ENCODE measurements at places on chromosomes 11 and 22.

DNA sequence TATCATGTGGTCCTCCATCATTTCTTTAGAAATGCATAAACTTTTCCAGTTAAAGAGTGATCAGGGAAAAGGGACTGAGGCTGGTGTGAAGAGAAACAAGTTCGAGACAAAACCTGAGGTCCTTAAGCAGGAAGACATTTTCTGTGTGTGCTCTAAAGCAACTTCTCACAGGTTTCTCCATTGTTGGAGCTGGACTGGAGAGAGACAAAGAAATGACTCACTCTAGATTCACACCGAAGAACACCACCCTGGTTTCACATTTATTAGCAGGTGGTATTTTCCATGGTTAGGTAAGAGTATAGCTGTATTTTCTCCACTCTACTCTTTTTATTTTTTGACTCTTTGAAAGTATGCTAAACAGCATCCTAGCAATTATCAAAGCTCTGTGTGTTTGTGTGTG lies 736.4 kb downstream of the KCNA4 start:
- no peak for DNase-seq

- DNase-seq: no peak
Observed at GRCh38 chr22:30209642-30210041, 36.9 kb downstream of the LIF start.

DNA sequence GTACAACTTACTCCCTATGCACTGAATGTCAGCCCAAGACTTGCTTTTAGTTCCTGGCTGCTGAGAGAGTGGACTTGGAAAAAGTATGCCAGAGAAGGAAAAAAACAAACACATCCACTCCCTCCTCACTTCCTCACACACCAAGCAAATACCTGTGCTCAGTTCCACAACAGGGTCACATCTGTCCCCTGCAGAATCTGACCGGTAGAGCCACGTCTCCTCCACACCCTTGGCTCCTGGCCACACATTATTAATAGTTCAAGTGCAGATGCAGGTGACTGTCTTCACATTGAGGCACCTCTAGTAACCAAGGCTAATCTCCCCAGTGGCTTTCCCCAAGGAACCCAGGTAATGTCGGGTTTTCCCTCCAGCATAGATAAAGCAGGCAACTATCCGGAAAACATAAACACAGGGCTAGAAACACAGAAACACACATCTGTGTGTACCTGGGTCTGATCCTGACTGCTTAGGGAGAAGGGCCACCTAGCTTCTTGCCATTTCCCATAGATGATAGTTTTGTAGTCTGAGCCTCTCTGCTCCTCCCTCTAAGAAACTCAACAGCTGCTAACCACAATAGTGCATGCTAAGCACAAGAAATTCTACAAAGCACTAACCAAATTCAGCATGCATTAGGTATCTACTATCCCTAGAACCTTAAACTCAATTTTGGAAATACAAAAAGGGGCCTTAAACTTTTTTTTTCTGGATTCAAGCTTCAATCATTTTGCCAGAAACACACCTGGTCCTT lies 10.2 kb downstream of the SYTL2 start:
- no peak for DNase-seq

- DNase-seq: no peak
Observed at GRCh38 chr22:47299211-47299862, 536.9 kb downstream of the TBC1D22A start.

DNA sequence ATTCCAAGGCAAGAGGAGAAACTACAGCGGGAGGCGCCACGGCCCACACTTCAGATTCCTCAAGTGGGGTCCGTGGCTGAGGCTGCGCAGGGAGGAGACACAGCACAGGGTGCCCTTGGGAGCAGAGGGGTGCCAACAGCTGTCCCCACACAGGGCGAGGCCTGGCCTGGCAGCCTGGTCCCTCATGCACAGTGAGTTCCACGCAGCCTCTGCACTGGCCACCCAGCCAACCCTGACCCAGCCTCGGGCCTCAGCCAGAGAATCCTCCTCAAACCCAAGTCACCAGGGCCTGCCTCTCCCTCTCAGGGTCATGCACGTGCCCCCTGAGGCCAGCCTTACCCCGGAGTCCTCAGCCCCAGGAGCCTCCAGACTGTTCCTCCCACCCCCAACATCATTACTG lies 22.4 kb upstream of the MOB2 start:
- no peak for DNase-seq

DNA sequence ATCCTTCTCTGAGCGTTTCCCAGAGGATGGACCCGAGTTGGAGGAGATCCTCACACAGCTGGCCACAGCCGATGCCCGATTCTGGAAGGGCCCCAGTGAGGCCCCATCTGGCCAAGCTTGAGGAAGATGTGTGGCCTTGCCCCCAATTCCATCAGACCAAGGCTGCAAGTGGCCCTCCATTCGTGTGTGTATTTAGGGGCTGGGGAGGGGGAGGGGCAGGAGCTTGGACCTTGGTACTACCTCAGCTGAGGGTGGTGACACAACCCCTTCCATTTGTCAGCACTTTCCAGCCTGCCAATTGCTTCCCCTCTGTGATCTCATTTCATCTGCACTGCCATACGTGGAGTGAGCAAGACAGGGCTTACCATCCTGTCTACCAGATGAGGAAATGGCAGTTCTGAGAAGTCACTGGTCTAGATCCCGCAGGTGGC lies 1.3 kb upstream of the BBS1 start:
- DNase-seq: no peak

- no peak for DNase-seq
Observed at GRCh38 chr22:27810609-27811151, 9.1 kb upstream of the MN1 start.

DNA sequence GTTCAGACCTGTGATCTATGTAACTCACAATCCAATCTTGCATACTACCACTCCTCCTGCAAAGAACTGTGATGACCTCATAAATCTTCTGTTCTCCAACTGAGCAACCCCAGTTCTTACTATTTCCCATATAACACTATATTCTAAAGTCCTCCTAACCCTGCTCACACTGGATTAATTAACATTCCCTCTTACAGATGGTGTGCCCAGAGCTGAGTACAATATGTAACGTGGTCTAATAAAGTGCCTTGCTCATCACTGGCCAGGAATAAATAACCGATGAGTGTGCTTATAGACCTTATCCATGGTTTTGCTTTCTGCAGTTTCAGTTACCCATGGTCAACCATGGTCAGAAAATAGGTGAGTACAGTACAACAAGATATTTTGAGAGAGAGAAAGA lies 28.6 kb downstream of the PRCP start:
- no peak for DNase-seq

All from activated naive CD4-positive, alpha-beta T cell (primary cell).